ENCODE measurements at places on chromosomes 1 and 21. TPM values are rescaled to one million over a fixed set of nuclear protein-coding genes. Genes with fewer than 3 reads are reported as not detected.
A peak's percentile ranks its signal among the peaks of the same experiment; 100 is the strongest.

DNA sequence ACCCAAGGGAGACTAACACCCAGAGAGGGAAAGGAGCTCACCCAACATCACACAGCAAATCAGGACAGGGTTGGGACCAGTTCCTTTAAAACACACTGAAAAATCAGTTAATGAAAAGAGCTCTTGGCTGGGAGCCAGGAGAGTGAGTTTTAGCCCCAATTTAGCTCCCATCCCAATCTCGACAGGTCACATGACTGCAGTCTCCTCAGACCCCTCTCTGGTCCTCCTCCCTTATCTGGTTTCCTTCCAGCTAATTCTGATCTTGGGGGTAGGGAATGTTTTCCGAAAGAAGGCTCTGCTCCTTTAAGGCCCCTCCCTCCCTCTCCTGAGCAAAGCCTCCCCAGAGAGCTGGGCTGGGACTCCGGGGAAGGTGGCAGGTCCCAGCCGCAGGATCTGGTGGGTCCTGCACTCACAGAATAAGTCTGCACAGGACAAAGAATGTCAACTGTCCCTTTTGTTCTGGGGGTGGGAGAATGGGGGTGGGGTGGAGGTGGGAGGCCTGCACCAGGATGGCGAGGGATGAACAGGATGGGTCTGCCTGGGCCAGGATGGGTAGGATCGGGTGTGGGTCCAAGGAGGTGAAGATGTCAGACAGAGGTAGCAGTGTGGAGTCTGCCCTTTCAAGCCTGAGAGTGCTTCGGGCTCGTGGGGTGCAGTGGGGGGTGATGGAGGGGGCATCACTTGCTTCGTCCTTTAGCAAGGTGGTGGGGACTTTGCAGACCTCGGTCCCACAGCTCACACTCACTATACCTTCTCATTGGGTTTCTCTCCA is 57.3 kb upstream of the SSBP3 start:
- H3K36me3 ChIP-seq, result no peaks in the 10 kb centered on the region
- DNase-seq, result no peak
- no peaks in the 10 kb centered on the region for H3K27me3 ChIP-seq
- H3K27ac ChIP-seq, result no peak overlapping the region
- H3K4me3 ChIP-seq, result no peak overlapping the region
- peaks cover 32% of the 10 kb centered on the region for H3K4me1 ChIP-seq

- no peak for DNase-seq
- no peaks in the 10 kb centered on the region for H3K36me3 ChIP-seq
- no peak overlapping the region for H3K4me3 ChIP-seq
- H3K27ac ChIP-seq, result no peak overlapping the region
Measured at GRCh38 chr1:171292799-171293198, 21.2 kb upstream of the FMO4 start.

Gene MSH4
- 0.14 TPM for total RNA-seq

- no peaks in the 10 kb centered on the region for H3K27me3 ChIP-seq
- no peaks in the 10 kb centered on the region for H3K4me1 ChIP-seq
- H3K27ac ChIP-seq, result no peak overlapping the region
- peak; percentile 12 for DNase-seq
- no peak overlapping the region for H3K4me3 ChIP-seq
- no peaks in the 10 kb centered on the region for H3K36me3 ChIP-seq
Measured at GRCh38 chr1:61975638-61976037, 219.0 kb upstream of the L1TD1 start.

DNA sequence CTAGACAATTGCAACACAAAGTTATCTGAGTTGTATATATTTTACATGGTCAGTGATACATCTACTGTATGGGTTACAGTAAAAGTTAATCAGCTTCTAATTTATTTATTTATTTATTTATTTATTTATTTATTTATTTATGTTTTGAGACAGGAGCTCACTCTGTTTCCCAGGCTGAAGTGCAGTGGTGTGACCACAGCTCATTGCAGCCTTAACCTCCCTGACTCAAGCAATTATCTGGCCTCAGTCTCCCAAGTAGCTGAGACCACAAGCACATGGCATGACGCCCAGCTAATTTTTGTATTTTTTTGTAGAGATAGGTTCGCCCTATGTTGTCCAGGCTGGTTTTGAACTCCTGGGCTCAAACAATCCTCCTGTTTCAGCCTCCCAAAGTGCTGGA is 241.6 kb downstream of the PTPRC start:
- no peak overlapping the region for H3K4me3 ChIP-seq
- no peak overlapping the region for H3K27ac ChIP-seq
- no peaks in the 10 kb centered on the region for H3K36me3 ChIP-seq

- H3K4me1 ChIP-seq, result peaks cover 28% of the 10 kb centered on the region
- H3K27ac ChIP-seq, result peak overlapping the region; percentile 90
- H3K4me3 ChIP-seq, result no peak overlapping the region
- no peaks in the 10 kb centered on the region for H3K27me3 ChIP-seq
- H3K36me3 ChIP-seq, result no peaks in the 10 kb centered on the region
Measured at GRCh38 chr1:204503913-204504519, 9.4 kb upstream of the PIK3C2B start.

GRCh38 chr1:62727656-62728407 is 39.6 kb upstream of the DOCK7 start:
- no peaks in the 10 kb centered on the region for H3K36me3 ChIP-seq
- DNase-seq, result no peak
- H3K27ac ChIP-seq, result no peak overlapping the region
- H3K27me3 ChIP-seq, result no peaks in the 10 kb centered on the region

Gene LCA5L
- total RNA-seq, result not detected

GRCh38 chr1:231138236-231138635 is 23.6 kb upstream of the TRIM67 start:
- no peak for DNase-seq
- no peaks in the 10 kb centered on the region for H3K36me3 ChIP-seq
- no peak overlapping the region for H3K27ac ChIP-seq
- no peaks in the 10 kb centered on the region for H3K4me1 ChIP-seq

GRCh38 chr1:180181048-180181447 is 26.4 kb downstream of the QSOX1 start:
- peaks cover 95% of the 10 kb centered on the region for H3K36me3 ChIP-seq
- H3K4me3 ChIP-seq, result no peak overlapping the region
- H3K27me3 ChIP-seq, result no peaks in the 10 kb centered on the region
- H3K4me1 ChIP-seq, result no peaks in the 10 kb centered on the region
- H3K27ac ChIP-seq, result no peak overlapping the region
- DNase-seq, result no peak

Gene OR2L3
- not detected for total RNA-seq

- H3K4me3 ChIP-seq, result no peak overlapping the region
- H3K36me3 ChIP-seq, result no peaks in the 10 kb centered on the region
- H3K27ac ChIP-seq, result no peak overlapping the region
- H3K4me1 ChIP-seq, result no peaks in the 10 kb centered on the region
- H3K27me3 ChIP-seq, result no peaks in the 10 kb centered on the region
Measured at GRCh38 chr1:97986041-97987005, 65.5 kb upstream of the DPYD start.

DNA sequence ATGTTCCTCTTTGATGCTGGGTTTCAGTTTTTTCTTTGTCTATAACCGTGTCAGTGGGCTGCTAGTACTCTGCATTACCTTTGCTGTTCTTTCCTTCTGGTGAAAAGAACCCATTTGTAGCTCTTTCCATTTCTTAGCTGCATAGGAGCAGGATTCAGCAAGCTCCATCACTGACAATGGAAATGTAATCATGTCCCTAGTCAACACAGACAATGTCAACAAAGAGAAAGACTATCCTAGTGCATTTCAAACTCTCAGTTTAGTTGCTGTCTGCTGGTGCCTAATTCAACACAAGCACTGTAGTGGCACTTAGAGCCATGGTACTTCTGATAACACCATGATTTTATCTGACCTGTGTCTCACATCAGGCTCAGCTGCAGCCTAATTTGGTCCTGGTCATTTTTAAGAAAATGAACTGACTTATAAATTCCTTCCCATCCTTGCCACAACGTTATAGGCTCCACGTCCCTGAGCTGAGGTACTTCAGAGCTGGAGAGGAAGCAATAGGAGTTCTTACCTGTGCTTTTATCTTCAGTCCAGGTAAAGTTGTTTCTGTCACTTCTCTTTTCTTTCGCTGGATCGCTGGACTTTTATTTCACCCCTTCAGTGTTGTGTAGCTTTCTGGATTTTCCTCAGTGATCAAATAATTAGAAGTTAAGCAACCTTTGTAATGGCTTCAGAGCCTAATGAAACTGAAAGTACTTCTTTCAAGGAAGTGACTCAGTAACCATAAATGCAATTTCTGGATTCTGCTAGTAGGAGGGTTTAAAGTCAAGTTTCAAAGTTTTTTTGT is at the start of gene GBP3:
GBP3 (minus strand) TSS at position 700 of the 793 bp plus-strand sequence. CDS start 2,145 bp downstream, outside the sequence.
- H3K36me3 ChIP-seq, result no peaks in the 10 kb centered on the region
- peaks cover 41% of the 10 kb centered on the region for H3K4me1 ChIP-seq
- DNase-seq, result no peak
- H3K27me3 ChIP-seq, result no peaks in the 10 kb centered on the region
- H3K27ac ChIP-seq, result peak within 1 kb of the TSS; percentile 82

GRCh38 chr1:200673952-200674823 is 4.5 kb upstream of the DDX59 start:
- no peak overlapping the region for H3K4me3 ChIP-seq
- DNase-seq, result peak; percentile 11
- no peaks in the 10 kb centered on the region for H3K36me3 ChIP-seq
- H3K4me1 ChIP-seq, result no peaks in the 10 kb centered on the region
- H3K27ac ChIP-seq, result no peak overlapping the region
- no peaks in the 10 kb centered on the region for H3K27me3 ChIP-seq

Gene FCGR3A
- total RNA-seq, result 2.2 TPM

Gene AHDC1
- total RNA-seq, result 28.6 TPM

DNA sequence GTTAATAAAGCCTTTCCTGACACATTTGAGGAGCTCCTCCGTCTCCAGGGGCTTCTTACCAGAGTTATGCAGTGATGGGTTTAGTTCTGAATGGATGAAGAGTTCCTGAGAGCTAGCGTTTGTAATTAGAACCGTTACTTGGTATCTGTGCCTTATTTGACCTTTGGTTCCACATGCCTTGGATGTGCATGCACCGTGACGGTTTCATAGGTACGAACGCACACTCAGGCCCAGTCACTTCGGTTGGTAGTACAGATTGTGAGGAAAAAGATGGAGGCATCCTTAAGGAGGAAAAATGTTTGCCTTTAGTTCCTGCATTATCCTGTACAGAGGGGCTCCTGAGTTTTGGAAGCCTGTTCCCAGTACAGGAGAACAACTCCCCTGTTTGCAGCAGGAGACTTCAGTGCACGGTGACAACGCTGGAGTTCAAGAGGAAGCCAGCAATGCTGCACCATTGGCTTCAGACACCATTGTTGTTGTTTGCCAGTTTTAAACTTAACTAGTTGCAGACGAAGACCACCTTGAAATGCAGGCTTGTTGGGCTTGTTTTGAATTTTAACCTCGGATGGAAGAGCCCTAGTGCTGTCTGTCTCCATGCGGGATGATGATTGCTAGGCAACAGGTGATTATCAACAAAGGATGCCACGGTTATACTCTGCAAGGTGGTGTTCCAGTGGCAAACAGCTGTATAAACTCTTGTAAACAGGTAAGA is 8.2 kb downstream of the RBM15 start:
- DNase-seq, result peak; percentile 16
- H3K36me3 ChIP-seq, result peaks cover 27% of the 10 kb centered on the region
- peaks cover 95% of the 10 kb centered on the region for H3K4me1 ChIP-seq
- H3K27ac ChIP-seq, result no peak overlapping the region

Gene CRNN
- total RNA-seq, result not detected

DNA sequence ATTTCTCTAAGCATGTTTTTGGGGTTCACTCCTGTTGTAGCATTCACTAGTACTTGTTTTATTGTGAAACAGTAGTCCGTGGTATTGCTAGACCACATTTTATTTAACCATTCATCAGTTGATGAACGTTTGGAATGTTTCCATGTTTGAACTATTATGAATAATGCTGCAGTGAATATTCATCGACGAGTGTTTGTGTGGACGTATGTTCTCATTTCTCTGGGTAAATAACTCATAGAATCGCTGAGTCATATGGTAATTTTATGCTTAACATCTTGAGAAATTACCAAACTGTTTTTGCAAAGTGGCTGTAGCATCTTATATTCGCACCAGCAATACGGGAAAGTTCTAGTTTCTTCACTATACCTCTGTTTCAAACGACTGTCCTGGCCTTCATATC is 28.0 kb upstream of the KAZN start:
- H3K4me1 ChIP-seq, result no peaks in the 10 kb centered on the region
- no peak overlapping the region for H3K4me3 ChIP-seq
- H3K27me3 ChIP-seq, result no peaks in the 10 kb centered on the region
- H3K36me3 ChIP-seq, result no peaks in the 10 kb centered on the region
- H3K27ac ChIP-seq, result no peak overlapping the region

Gene C2CD4D
- total RNA-seq, result not detected

Gene PGBD5
- 0.87 TPM for total RNA-seq

DNA sequence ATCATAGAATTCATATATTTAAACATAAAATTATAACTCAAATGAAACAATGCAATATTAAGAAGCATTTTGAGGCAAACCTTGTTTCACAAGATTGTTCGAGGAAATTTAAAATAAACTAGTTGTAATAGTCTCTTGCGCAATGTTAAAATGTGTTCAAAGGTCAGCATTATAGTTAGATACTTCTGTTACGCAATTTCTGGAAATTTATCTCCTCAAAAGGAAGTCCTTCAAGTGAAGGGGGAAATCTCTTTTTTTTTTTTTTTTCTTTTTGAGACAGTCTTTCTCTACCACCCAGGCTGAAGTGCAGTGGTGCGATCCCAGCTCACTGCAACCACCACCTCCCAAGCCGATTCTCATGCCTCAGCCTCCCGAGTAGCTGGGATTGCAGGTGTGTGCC is 52.1 kb downstream of the FMO4 start:
- no peaks in the 10 kb centered on the region for H3K36me3 ChIP-seq
- no peaks in the 10 kb centered on the region for H3K27me3 ChIP-seq
- H3K4me3 ChIP-seq, result no peak overlapping the region
- DNase-seq, result peak; percentile 5

DNA sequence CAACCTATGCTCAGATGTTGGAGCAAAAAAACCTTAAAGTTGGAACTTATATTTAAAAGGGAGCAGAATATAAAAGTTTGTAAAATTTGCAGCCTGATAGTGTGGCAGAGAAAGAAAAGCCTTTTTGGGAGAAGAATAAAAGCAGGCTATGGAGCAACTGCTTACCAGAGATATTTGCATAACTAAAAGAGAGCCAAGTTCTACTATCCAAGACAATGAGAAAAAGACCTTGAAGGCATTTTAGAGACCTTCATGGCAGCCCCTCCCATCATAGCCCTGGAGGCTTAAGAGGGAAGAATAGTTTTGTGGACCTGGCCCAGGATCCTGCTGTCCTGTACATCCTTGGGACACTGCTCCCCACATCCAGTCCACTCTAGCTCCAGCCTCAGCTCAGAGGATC is 312.5 kb upstream of the ZRANB2 start:
- H3K4me1 ChIP-seq, result no peaks in the 10 kb centered on the region
- no peak for DNase-seq
- H3K27me3 ChIP-seq, result no peaks in the 10 kb centered on the region
- no peak overlapping the region for H3K4me3 ChIP-seq
- H3K27ac ChIP-seq, result no peak overlapping the region

DNA sequence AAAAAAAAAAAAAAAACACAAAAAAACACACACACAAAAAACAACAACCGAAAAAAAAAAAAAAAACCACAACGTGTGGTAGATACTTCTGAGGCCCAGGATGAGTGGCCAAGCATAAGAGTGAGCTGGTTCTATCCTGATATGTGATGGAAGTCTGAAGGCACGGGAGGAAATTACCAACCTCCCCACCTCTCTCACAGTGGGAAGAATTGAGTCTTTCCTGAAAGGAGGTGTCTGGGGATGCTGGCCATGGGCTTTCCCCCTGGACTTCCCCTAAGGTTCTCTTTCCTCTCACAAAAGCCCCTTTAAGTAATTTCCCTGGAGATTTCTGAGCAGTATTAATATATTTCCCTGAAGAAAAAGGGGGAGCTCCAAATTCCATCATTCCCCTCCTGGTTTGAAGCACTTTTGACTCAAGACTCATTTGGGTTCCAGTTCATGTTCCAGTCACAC is 5.2 kb downstream of the TMCC2 start:
- H3K36me3 ChIP-seq, result no peaks in the 10 kb centered on the region
- peaks cover 35% of the 10 kb centered on the region for H3K4me1 ChIP-seq
- H3K27me3 ChIP-seq, result no peaks in the 10 kb centered on the region

Gene OR10J5
- total RNA-seq, result not detected
